ENCODE measurements at places on chromosomes 7 and 10.

DNA sequence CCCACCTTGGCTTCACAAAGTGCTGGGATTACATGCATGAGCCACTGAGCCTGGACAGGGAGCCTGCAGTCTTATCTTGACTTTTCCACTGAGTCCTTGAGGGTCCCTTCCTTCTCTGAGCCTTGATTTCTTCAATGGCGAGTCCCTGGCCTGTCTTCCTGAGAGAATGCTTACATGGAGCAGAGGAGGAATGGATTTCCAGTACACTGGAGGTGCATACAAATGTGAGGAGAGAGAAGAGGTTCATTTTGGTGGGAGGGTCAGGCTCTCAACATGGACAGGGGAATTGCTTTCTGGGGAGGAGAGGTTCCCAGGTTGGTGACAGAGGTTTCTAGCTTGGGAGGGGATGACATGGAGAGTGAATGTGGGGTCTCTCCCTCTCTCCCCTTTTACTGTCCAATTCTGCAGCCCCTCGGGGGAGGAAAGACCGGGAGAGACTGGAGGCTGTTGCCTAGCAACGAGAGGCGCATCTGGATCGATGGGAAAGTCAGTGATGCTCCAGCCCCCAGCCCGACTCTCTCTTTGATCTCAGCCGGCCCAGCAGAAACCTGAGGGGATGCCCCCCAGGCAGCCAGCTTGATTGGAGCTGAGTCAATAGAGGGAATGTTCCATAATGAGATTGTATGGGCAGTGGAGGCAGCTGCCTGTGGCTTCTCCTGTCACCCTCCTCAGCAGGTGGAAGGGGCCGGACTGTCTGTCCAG, 14.8 kb downstream of the SRRM3 start:
- no peak for DNase-seq

GRCh38 chr7:94510582-94511496, 1.2 kb downstream of the CASD1 start:
- no peak for DNase-seq

- DNase-seq: no peak
These were observed 233.1 kb downstream of the SEMA3E start for GRCh38 chr7:83415840-83416239.

- no peak for DNase-seq
These were observed 4.6 kb upstream of the HMX2 start for GRCh38 chr10:123143162-123143824.

DNA sequence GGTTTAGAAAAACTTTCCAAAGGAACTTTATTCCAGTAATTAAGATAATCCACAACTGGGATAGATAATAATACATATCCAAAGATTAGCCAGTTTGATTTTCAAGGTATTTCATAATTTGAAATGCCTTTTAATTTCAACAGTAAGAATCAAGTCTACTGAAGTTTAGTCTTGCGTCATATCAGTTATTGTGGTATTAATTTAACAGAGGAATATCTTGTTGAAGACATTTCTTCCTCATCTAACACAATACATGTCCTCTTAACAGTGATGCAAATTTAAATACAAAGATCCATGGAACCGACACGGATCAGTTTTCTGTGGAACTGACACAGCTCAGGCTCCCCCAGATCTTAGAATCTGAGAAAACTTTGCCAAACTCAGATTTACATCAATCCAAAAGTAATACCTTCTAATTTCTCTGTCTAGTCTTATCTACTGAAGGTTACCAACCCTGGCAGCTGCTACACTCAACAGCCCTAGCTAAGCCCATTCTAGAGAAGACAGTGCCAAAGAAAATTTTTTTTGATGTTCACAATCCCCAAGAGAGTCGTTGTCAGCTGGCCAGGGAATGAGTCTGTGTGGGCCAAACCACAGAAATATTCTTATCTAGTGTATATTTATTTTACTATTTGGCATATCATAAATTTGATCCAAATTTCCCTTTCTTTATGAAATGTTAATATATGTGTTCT, 365.2 kb upstream of the MEOX2 start:
- DNase-seq: no peak

- no peak for DNase-seq
These were observed 234.2 kb downstream of the CRPPA start for GRCh38 chr7:16187131-16187530.
